ENCODE measurements at places on chromosomes 2 and 18.

- no peak for DNase-seq
Measured at GRCh38 chr2:198968545-198968944, 489.2 kb downstream of the SATB2 start.

DNA sequence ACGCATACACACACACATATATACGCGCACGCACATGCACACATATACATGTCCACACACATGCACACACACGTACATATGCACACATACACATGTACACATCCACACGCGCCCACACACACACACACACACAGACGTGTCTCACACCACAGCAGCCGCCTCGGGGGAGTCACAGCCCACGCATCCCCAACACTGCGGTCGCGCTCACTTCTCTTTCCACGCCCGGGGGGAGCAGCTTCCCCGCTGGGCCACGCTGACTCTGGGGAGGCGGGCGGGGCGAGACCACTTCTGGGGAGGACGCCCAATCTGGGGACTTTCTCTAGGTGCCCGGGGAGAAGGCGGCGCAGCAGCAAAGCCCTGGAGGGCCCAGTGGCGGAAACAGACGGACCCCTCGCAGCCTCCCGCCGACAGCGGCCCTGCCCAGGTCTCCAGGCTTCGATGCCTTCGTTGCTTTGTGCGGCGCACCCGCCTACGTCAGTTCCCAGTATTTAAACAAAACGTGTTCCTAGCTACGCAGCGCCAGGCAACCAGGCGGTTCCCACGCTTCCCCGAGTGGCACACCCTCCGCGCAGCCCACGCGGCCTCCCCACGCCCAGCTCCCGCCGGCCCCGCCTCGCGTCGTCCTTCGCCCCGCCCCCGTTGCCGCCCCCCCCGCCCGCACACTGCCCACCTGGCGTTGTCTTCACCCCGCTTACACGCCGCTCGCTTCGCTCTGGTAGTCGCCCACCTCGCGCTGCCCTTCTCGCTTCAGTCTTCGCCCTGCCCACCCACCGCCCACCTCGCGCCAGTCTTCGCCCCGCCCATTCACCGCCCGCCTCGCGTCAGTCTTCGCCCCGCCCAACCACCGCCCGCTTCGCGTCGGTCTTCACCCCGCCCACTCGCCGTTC, 810 bp upstream of the RBFA start:
- no peak for DNase-seq

GRCh38 chr2:181677912-181678586, 2.3 kb downstream of the NEUROD1 start:
- no peak for DNase-seq

DNA sequence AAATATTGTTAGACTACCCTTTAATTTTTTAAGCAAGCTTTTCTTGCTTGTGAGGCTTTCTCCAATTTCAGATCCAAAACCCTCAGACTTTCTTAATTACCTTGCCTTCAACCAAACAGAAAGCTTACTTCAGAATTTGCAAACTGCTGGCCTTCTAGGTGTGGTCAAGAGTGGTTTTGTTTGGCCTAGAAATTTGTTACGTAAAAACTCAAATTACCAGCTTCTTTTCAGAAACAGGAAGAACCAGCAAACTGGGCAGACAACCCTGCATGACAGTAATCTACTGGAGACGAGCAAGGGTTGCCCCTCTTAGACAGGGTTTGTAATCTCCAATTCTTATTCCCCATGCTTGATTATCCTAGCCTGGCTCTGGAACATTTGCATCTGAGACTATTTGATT, 27.1 kb downstream of the SRBD1 start:
- DNase-seq: no peak

GRCh38 chr18:62683935-62684334, 31.4 kb upstream of the PHLPP1 start:
- no peak for DNase-seq

DNA sequence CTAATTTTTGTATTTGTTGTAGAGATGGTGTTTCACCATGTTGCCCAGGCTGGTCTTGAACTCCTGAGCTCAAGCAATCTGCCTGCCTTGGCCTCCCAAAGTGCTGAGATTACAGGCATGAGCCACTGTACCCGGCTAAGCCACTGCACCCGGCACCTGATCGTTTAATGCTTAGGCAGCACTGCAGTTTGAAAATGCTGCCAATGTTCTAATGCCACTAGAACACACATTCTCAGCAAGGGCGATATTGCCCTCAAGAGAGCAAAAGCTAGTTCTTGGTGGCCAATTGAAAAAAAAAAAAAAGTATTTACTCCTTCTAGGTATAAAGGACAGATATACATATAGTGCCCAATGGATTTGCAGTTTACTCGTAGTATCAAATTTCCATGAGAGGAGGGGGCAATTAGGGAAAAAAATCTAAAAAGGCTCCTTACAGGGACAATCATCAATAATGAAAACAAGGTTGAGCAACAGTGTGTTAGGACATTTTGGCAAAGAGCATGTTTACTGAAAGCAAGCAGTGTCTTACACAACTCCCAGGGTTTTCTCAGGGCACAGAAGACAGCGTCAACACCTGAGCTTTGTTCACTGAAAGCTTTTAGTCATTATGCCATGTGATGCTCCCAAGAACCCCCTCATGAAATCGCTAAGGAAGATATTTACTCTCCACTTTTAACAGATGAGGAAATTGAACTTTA, 199.9 kb upstream of the PKDCC start:
- DNase-seq: no peak

- DNase-seq: no peak
Measured at GRCh38 chr2:784753-785152, 107.5 kb upstream of the TMEM18 start.

DNA sequence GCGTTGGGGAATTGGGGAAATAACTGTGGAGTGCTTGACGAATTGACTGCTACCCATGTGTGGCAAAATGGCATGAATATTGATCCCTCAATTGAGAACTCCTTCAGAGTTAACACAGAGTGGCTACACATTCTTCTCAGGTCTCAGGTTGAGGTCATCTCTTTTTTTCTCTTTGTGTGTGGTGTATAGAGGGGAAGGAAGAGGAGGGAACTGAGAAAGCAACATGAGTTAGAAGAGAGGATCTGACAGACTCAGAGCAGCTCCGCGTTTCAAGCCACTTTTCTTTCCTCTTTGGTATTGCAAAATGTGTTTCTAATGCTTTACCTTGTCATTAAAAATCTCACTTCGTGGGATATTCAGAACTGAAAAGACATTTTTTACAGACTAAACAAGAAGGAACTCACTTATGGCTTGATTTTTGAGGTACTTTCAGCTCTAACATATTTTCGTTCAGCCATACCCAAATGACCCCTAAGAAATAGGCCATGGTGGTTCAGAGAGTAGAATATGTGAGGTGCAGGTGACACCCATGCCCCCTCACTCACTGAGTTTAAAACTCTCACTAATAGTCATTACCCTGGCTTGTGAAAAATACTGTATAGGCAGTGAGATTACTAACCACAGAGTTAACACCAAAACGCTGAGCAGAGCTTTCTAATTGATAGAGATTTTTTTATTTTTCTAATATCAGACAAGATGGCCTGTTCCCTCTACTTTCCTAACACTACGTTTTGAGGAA, 22.5 kb downstream of the STAT4 start:
- DNase-seq: no peak

GRCh38 chr2:112187805-112188596, 49.8 kb downstream of the FBLN7 start:
- DNase-seq: no peak

DNA sequence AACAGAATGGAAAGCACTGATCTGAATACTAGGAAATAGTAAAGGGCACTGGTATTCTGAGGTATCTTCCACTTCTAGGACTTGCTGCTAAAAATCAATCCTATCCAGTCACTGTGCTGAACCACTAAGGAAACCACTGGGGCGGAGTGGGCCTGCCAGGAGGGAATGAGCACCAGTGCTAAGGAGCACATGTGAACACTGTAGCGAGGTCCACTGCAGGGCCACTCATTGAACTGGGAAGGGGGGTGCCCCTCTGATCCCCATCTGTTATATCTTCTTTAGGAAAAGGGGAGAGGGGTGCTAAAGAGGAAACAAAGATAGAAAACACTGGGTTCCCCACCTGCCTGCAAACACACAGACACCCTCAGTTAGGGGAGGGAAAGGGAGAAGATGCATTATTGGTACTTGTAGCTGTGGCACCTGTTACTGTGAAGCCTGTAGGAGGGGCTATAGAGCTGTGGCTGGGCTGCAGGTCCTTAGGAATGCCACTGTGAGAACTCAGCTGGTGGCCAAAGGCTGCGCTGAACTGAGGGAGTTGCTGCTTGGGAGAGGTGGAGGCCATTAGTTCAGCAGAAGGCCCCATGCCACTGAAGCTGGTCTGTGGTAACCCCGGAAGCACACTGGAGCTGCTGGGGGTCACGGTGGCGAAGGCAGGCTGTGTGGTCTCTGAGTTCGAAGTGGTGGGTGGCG, 81.8 kb downstream of the INO80D start:
- no peak for DNase-seq

DNA sequence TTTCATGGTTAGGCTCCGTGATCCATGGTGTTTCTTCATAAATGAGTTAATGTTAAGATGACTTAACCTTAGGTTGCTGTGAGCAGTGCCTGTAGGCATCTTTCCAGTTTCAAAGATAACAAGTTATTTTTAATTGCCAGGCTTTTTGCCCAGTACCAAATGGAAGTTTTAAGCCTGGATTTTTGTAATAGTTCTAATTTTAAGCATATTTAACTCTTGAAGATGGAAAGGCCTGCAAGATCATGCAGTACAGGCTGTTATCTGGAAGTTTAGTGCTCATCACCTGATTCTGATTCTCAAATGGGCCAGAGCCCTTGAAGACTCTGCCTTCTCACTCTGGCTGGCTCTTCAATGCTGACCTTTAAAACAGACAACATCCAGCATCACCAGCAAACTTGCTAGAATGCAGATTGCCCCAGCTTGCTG, 141.3 kb downstream of the NCK2 start:
- no peak for DNase-seq

DNA sequence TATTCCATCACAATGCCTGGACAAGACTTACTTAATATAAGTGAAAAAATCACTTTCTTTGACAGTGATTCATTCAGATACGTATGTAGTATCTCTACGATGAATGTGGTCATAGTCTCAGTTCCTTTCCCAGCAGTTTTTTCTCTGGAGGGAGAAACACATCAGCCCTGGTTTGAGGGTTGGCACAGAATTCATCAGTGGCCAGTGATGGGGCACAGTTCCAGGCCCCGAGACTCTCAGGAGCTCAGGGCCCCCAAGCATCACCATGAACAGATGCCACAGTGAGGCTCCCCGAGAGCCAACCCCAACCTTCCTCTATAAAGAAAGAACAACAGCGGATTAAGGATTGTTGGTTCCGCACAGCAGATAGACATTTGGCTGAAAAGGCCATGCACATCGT, 12.5 kb downstream of the PRKAG3 start:
- DNase-seq: no peak

- no peak for DNase-seq
Measured at GRCh38 chr2:156907806-156908205, 349.7 kb upstream of the GALNT5 start.
